ENCODE measurements at places on chromosomes 2 and 18.

GRCh38 chr2:233013027-233013461, at the start of gene NGEF:
NGEF (minus strand) TSS chr2:233013256; CDS start chr2:232974890, 38,366 bp downstream.
- DNase-seq = no peak

GRCh38 chr2:136052369-136053362, 65.3 kb downstream of the CXCR4 start:
- DNase-seq = no peak

- DNase-seq = no peak
These were observed 186.5 kb upstream of the KLHL29 start for GRCh38 chr2:23198316-23199114.

- no peak for DNase-seq
These were observed 14.5 kb downstream of the NAB1 start for GRCh38 chr2:190663348-190663747.

All from 8988T (cell line).